NCI-H1092 (cell line): ENCODE measurements at places on chromosomes 2 and 18.

- DNase-seq, result no peak
Measured at GRCh38 chr2:144582651-144583380, 62.9 kb upstream of the ZEB2 start.

- DNase-seq, result no peak
Measured at GRCh38 chr2:241218131-241219029, 29.9 kb downstream of the ANO7 start.

- DNase-seq, result no peak
Measured at GRCh38 chr2:222883420-222883819, 22.6 kb downstream of the ACSL3 start.

GRCh38 chr2:142786918-142787702, 90.4 kb upstream of the KYNU start:
- no peak for DNase-seq

GRCh38 chr2:241859436-241860183, 916 bp upstream of the PDCD1 start:
- DNase-seq, result no peak

- no peak for DNase-seq
Measured at GRCh38 chr18:79223431-79223830, 154.2 kb downstream of the ATP9B start.

GRCh38 chr2:221268631-221269030, 303.5 kb downstream of the EPHA4 start:
- no peak for DNase-seq

DNA sequence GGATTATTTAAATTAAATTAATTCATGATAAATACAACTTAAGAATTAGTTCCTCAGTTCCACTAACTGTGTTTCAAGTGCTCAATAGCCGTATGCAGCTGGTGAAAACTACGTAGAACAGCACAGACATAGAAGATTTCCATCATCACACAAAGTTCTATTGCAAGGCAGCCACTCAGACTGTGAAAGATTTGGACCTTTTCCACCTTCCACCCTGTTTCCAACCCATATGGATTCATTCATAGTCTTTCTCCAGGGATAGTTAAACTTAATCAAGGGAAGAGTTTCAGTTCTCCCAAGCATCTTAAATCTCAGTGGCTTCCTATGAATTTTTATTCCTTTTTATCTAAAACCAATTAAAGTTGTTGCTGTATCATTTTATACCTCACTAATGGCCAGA, 2030.8 kb downstream of the SUCLG1 start:
- no peak for DNase-seq

GRCh38 chr18:23189768-23190661, 54.7 kb downstream of the CABLES1 start:
- peak; percentile 16 for DNase-seq

GRCh38 chr2:24418166-24418841, 58.0 kb upstream of the ITSN2 start:
- no peak for DNase-seq

DNA sequence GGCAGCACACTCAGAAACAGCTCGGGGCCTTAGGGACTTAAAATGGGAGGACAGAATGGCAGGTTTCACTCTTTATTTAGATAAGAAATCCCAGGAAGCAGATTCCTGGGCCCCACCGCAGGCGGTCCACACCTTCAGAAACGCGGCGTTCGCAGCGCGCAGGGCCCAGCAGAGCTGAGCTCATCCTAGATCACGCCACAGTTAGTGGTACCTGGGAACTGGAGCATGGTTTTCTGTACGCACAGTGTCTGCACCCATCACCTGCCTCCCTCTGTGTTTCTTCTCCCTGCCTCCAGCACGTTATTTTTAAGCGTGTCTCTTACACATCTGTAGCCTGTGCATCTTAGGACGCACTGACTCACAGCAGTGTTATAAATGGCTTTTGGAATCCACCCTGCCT, 242.1 kb downstream of the ALPK2 start:
- DNase-seq, result no peak

DNA sequence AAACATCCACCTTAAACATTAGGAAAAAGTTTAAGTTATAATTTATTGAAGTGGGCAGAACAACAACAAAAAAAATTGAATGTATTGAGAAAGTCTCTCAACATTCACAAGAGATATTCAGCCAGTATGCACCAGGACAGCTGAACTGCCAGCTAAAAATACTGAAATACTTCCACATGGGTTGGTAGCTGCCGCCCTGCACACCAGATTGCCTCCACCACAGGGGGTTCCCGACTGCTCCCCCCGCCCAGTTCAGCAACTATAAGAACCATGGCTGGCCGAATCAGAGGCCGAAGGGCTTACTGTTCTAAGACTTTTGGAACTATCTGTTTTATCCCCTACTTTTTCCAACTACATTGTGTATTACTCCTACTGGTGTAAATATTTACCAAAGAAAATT, 150.0 kb upstream of the LRP1B start:
- DNase-seq, result no peak

DNA sequence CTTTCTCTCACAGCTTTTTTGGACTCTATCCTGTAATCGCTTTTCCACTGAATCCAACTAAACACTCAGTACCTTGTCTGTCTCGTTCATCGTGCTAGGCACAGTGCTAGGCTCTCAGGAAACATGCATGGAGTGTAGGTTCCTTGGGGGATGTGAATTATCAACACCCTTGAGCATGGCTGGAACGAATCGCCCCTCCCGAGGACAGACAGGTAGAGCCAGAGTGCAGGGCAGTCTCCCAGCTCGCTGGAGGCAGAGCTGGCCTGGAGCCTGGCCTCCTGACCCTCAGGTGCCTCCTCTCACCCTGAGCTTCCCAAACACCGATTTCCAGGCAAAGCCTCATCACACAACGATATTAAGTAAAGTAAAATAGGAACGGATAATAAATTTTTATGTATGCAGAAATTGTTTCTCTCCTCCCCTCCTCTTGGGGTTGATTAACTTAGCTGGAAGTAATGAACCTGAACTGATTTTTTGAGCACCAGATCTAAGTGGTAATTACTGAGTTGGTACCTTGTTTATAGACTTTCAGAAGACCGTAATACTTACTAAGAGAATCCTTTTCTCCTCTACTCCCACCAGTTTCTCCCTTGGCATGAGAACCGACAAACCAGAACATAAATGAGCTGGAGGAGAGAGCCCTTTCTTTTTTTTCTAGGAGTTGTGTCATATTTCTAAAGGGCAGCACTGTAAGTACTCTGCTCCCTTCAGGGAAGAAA, 90.5 kb downstream of the MSH2 start:
- DNase-seq, result no peak

DNA sequence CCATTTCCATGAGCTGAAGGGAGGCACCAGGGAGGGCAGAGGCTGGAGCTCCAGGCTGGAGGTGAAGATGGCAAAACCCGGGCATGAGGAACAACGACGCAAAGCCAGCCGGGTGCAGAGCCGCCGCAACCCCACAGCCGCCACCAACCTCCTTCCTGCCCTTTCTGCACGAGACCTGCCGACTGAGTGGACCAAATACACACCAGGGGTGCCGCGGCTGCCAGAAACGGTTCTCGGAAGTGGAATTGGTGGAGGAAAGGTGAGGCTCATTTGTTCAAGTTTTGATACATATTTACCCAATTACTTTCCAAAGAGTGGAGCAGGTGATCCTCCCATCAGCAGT, 8.4 kb upstream of the CIDEA start:
- DNase-seq, result no peak

GRCh38 chr2:232219496-232219870, 159.1 kb upstream of the ALPP start:
- no peak for DNase-seq

DNA sequence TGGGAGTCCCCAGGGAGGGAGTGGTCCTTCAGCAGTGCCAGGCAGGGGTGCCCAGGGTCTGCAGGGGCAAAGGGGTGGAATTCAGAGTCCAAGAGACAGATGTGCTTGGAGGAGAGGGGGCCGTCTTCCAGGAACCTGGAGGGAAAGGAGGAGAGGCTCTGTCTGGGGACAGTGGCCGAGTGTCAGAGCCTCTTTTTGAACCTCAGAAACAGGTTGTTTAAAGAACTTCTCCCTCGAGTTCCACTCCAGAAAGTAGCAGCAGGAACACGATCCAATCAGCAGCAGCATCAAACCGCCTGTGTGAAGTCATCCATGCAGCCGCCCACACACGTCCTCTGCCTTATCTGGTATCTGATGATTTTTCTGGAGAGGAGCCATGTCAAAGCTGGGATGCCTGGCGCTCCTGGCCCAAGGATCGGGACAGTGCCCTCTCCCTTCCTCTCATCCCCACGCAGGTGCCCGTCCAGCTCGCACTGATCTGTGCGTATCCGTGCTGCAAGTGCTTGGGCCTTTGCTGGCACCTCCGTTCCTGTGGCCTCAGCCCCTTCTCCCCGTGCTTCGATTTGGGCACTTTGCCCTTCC, 205.1 kb downstream of the NDUFA10 start:
- no peak for DNase-seq

DNA sequence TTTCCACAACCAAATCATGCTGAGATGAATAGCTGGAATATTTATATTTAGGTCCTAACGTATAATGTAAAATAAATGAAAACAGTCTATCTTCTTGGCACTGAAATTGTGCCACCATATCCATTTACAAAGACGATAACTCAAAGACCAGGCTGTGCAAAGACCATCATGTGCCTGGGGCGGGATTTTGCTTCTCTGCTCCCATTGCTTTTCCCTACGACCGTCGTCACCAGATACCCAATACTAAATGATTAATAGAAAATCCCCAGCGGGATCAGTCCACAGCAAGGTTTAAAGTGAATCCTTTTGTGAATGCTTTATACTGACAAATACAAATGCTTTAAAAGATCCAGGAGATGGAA, 194.3 kb upstream of the ARL4C start:
- DNase-seq, result peak; percentile 89

- DNase-seq, result no peak
Measured at GRCh38 chr2:69122271-69122670, 109.3 kb downstream of the ANTXR1 start.

- no peak for DNase-seq
Measured at GRCh38 chr2:236613612-236614011, 44.0 kb downstream of the ACKR3 start.

DNA sequence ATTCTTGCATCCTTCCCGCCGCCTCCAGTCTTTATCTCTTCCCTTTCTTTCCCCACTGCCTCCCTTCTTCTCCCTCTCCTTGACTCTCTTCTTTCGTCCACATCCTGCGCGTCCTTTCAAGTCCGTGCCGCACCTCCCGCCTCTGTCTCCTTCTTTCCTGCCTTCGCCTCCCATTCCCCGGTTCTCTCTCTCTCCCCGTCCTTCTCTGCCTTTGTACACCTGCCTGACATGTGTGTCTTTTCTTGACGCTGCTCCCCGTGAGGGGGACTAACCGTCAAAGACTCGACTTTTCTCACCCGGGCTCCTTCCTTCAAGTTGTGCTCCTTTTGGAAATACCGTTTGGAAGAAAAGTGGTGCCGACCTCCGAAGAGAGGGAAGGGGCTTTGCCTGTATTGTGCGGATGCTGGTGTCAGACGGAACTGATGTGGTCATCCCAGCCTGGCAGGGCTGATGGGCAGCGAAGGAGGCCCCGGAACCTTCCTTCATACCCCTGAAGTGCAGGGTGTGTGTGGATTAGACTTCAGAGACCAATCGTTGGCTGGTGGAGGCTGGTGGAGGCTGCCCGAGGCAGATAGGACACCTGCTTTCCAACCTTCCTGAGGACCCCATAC, 879 bp downstream of the TMEM178A start:
- peak; percentile 8 for DNase-seq

- DNase-seq, result no peak
Measured at GRCh38 chr2:85787282-85787980, 33.6 kb downstream of the ATOH8 start.

GRCh38 chr2:100884145-100884621, 64.2 kb downstream of the NPAS2 start:
- DNase-seq, result no peak

- peak; percentile 60 for DNase-seq
Measured at GRCh38 chr2:44777537-44777936, 164.0 kb upstream of the SIX3 start.

DNA sequence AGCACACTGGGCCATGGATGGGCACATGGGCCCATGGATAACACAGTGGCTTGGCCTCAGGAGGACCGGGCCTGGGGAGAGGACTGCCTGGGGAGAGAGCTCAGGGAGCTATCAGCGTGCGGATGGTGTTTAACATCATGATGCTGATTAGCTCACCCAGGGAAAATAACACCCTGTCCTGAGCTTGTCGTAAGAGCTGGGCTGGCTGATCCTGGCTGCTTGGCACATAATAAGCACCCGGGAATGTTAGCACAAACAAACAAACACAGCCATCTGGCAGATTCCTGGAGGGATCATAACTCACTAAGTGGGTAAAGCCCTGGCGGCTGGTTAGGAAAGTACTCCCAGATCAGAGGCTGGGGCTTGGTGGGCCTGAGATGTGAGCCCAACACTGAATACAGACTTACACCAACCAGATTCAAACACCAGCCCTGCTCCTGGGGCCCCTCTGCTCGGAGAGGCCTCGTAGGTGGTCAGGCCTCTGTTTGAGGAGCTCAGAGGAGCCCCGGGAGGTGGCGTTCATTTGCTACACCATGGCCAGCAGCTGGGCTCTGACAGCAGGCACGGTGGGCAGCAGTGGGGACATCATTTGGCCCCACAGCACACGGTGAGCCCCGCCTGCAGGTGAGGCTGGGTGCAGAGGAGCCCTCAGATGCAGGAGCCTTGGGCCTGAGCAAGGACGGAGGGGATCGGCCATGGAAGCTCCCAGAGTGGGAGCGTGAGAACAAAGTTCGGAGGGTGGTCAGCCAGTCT, 193.4 kb upstream of the HDAC4 start:
- no peak for DNase-seq

DNA sequence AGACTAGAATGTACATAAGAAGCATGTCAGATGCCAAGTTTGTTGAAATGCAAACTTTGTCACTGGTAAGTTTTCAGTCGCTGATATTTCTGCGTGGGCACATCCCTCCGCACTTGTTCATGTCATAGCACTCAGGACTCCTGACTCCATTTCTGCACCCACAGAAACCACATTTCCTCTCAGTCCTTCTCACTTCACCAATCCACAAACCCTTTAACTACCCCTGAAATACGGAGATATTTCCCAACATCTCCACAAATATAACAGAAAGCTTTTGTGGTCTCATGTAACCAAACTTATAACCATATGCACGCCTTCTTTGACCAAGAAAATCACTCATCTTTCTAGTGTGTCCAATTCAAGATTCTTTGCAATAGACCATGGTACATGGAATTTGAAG, 276.9 kb upstream of the ERBB4 start:
- no peak for DNase-seq

- DNase-seq, result no peak
Measured at GRCh38 chr2:5617796-5618195, 74.4 kb upstream of the SOX11 start.
